ENCODE measurements at places on chromosomes 3 and 15. TPM values are rescaled to one million over a fixed set of nuclear protein-coding genes. Genes with fewer than 3 reads are reported as not detected.

DNA sequence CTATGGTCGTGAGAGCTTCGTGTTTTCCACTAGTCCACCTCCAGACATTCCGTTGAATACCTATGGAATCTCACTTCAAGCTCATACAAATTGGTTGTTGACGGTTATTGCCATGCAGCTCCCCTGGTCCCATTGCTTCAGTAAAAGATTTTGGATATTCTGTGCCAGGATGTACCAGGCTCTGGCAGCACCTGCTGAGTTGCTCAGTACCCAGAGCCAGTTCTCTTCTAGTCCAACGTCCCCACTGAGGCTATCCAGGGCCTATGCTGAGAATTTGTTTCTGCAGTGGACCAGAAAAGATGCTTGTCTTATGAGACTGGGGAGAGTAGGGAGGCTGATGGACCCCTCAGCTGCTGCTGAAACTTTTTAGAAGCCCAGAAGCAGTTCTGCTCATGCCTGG is 278.9 kb downstream of the FEZF2 start:
- DNase-seq, result no peak

DNA sequence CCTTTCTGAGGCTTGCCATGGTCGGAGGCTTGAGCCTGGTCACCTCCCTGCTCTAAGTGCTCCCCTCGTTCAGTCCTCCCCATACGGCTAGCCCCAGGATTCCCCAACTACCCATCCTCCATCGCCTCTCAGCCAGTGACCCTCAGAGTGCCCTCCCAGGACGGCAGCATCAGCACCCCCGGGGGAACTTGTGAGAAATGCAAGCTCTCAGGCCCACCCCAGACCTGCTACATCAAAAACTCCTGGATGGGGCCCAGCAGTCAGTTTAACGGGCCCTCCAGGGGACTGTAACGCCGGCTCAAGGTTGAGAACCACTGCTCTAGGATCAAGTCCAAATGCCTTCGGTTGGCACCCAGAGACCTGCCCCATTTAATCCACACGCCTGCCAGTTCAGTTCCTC is 6.9 kb downstream of the ADAMTS17 start:
- no peak for DNase-seq

DNA sequence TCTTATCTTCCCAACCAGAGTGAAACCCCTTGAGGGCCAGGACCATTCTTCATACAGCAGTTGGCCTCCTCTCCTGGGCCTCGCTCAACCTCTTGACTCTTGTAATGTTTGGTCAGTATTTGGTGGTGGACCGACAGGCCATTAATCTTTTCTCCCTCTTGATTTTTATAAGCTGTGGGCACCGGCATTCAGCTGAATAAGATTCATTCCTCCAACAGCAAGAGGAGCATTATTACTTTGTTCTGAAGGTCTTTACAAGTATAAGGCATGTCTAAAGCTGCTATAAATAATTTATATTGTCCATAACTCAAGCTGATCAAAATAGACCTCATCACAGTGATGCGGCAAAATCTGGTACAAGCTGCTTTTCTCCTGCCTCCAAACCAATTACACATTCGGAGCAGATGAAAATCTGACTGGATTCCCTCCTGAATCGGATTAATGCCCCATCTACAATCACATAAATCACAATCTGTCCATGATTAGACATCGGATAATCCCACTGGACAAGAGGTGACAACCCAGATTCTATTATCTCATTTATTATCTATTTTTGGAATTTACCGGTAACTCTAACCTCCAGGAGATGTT is 8.4 kb upstream of the ISL2 start:
- no peak for DNase-seq

DNA sequence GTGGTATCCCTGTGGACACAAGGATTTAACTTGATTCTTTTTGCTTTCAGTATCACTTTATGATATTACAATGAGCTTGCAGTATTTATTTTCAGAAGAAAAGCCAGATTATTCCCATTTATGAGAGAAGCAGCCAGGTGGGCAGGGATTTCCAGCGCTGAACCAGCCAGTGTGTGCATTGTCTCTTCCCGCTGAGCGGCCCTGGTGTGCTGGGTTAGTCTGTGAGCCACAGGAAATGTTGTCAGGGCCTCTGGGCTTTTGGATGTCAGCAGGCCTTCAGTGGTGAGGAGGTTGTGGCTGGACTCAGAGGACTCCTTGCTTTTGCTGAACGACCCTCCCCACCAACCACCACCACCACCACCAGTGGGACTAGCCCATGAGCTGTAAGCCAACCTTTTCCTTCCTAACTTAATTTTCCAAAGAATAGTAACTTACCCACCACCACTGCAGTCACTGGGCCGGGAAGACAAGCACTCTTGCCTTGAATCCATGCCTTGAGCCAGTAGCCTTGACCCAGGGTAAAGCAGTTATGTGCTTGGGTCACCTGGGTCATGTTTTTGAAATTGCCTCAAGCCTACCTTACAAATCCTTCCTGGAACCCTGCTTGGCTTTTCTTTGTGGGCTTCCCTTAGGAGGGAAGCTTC is 33.1 kb downstream of the FLNB start:
- DNase-seq, result no peak

DNA sequence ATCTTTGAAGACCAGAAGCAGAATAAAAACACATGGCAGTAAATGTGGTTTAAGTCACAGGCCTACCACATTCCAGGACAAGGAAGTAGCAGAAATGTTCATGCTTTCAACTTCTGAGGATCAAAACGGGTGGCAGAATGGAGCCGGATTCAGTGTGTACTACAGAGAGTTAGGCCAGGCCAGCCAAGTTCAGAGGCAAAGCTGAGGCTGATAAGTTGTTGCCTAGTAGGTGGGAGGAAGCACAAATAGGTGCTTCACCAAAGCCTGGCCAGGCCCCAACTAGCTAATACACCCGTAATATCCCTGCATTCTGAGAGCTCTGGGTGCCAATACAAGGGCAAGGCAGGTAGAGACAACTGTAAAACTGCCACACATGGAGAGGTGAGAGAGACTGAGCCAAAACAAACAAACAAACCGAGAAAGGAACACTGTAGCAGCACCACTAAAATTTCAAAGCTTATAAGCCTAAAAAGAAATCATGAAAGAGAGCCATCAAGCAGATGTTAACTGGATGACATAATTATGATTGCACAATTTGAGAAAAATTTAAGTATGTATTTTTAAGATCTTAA is 156.4 kb upstream of the CBLB start:
- no peak for DNase-seq

- DNase-seq, result no peak
Measured at GRCh38 chr3:15844889-15845288, 47.1 kb upstream of the ANKRD28 start.

Gene KCNH8
- total RNA-seq, result 1.2 TPM

GRCh38 chr3:179840985-179841384 is 188.1 kb downstream of the USP13 start:
- DNase-seq, result no peak

- no peak for DNase-seq
Measured at GRCh38 chr15:71809346-71809745, 1.0 kb upstream of the NR2E3 start.

DNA sequence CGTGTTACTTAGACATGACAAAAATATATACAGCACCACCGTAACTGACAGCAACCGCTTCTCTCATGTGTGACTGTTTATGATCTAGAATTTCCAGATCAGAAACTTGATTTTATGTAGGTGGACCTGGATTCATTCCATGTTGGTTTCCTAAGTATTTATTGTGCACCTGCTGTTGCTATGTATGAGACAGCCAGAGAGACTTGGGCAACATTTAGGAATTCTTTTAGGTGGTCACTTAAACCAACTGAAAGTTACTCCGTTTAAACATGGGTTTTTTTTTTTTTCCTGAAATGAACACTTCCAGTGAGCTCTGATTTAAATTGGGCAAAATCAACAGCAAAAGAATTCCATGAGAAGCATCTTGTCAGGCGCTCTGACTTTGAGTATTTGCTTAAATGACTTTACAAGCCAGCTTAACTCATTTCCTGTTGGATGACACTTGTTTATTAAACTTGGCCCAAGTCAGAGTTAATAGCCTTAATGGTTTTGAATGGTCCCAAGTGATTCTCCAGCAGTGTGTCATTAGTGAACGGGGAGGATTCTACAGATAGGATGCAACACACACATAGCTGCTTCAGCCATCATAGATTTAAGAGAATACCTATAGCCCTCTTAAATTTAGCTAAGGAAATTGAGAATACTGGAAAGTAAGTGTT is 31.8 kb downstream of the MITF start:
- no peak for DNase-seq

DNA sequence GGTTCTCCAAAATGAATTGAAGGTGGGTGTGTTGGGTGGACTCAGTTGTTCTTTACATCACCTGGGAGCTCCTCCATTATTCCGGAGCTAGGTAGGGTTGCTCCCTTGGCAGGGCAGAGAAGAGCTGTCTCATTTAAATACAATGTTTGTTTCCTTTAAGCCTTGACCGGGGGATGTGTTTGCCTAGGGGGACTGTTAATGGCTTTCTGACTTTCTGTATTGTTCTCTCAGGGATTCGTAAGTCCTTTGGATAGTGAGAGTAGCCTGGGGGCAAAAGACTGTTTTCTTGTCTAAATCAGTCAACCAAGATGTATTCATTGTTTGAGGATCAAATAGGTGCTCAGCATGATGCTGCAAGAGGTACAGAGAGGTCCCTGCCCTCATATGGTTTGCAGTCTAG is 71.1 kb downstream of the CDAN1 start:
- DNase-seq, result no peak

DNA sequence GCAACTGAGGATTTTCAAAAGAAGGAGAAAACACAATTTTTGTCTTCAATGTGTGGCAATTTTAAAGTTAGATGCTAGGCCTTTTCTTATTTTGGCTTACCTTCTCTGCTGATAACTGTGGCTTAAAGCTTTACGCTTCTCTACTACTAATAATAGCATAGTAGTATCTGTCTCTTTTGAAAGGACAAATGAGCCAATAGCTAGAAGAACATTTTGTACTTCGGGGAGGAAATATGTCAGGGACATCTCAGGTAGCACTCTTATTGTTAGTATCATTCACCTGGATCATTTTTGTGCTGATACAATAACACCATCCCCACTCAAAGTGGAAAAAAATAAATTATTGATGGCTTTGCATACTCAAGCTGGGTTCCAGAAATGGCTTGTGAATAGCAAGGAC is 586.1 kb upstream of the TBL1XR1 start:
- DNase-seq, result no peak

- DNase-seq, result no peak
Measured at GRCh38 chr15:81299156-81299555, 24.8 kb downstream of the STARD5 start.

DNA sequence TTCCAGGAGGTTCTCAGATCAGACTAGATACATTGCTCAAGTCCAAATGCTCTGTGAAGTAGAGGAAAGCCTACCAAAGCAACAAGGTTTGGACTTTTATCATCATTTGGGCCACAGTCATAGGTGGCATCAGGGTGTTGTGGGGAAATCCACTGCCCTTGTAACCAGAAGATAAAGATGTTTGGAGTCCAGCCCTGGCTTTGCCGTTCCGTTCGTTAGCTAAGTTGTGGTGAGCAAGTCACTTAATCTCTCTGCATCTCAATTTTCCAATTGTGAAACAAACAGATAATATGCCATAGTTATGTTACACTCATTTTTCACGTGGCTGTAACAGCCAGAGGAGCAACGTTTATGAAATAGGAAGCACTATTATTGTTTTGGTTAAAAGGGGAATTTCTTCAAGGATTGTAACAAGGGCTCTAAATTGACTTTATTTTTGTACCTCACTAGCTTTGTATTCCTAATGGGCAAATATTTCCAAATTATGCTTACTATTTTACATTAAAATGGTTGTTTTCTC is 125.6 kb downstream of the CD47 start:
- DNase-seq, result no peak

DNA sequence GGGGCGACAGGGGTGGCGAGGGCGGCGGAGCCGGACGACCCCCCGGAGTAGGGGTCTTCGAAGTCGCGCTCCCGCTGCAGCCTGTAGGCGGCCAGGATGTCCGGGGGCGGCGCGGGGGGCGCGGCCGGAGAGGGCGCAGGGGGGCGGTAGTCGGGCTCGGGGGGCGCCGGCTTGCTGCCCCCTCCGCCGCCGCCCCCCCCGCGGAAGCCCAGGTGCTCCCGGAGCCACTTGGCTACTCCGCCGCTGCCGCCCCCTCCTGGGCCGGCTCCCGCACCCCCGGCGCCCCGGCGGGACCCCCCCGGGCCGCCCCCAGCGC is 230 bp downstream of the SHF start:
- DNase-seq, result no peak

GRCh38 chr15:52661909-52662308 is 17.3 kb downstream of the ATOSA start:
- no peak for DNase-seq

DNA sequence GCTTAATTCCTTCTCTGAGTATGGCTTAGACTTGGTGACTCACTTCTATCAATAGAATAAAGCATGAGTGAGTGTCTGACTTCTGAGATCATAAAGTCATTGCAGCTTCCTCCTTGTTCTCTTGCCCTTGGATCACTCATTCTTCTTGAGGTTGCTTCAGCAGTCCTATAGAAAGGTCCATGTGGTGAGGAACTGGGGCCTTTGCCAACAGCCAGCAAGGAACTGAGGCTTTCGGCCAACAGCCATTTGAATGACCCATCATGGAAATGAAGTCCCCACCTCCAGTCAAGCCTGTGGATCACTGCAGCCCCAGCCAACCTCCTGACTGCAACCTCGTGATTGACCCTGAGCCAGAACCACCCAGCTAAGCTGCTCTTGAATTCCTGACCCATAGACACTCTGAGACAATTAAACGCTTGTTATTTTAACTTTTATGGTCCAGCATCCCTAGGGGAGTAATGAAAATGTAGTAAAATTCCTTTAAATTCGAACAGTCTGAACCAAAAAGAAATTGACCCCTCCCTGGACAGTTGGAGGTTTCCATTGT is 84.5 kb downstream of the WDR76 start:
- DNase-seq, result no peak

Gene LYZL4
- not detected for total RNA-seq

Gene PLCB2
- total RNA-seq, result 5.8 TPM

Gene FAM107A
- 4.5 TPM for total RNA-seq

DNA sequence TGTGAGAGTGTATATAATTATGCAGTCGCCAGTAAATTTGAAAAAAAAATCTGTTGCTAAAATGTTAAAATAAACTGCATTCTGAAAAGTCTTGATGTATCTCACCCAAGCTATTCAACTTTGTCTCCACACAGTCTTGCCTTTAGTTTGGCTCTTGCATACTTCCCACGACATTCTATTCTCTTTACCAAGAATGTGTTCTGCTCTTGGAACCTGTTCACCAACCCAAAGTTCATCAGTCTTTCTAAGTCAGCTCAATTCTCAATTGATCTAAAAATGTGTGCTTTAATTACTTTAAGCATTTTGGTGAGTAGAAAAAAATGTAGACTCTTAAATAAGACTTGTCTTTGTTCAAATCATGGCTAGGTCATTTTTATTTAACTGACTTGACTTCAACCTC is 657.7 kb upstream of the TBL1XR1 start:
- DNase-seq, result no peak

Gene A4GNT
- 0.34 TPM for total RNA-seq

Gene MESP1
- 2.2 TPM for total RNA-seq

Gene CCR9
- not detected for total RNA-seq

- DNase-seq, result no peak
Measured at GRCh38 chr3:136261826-136262225, 11.7 kb downstream of the PCCB start.

DNA sequence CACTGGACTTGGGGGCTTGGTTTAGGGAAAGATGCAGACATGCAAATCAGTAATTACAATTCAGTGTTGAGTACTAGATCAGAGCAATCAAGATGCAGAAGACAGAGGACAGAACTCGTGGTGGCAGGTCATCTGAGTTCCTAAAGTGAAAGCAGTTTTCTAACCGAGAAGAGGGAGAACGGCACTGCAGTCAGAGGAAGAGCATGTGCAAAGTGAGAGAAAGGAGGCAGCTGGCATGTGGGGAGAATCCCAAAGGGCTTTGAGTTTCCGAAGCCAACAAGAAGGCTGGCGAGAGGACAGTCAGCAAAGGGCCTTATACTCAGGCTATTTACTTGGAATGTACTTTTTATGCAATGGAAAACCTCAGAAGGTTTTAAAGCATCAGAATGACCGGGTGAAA is 87.0 kb downstream of the ANP32A start:
- no peak for DNase-seq

Gene RASL12
- total RNA-seq, result 0.33 TPM
